Fibroblast of skin of left biceps (primary cell): ENCODE measurements at places on chromosomes 5 and 9.

GRCh38 chr5:148386041-148386440 lies 2.3 kb downstream of the FBXO38 start:
- no peak for DNase-seq

DNA sequence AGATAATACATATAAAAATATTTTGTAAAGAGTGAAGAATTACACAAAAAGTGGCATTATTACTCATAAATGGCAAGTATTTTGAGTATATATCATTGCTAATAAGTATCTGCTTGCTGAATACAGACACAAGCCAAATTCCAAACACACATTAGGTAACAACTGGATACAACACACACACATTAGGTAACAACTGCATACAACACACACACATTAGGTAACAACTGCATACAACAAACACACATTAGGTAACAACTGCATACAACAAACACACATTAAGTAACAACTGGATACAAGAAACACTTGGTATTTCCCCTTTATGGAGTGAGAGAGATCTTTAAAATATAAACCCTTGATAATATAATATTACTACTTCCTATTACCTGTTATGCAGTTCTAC lies 13.2 kb downstream of the LRRC14B start:
- no peak for DNase-seq

GRCh38 chr5:14351845-14352712 lies 208.9 kb downstream of the TRIO start:
- DNase-seq = peak; percentile 9

GRCh38 chr5:28254846-28255245 lies 1216.5 kb upstream of the CDH9 start:
- peak; percentile 93 for DNase-seq

- DNase-seq = no peak
Observed at GRCh38 chr9:128523199-128523925, 18.8 kb downstream of the GLE1 start.

DNA sequence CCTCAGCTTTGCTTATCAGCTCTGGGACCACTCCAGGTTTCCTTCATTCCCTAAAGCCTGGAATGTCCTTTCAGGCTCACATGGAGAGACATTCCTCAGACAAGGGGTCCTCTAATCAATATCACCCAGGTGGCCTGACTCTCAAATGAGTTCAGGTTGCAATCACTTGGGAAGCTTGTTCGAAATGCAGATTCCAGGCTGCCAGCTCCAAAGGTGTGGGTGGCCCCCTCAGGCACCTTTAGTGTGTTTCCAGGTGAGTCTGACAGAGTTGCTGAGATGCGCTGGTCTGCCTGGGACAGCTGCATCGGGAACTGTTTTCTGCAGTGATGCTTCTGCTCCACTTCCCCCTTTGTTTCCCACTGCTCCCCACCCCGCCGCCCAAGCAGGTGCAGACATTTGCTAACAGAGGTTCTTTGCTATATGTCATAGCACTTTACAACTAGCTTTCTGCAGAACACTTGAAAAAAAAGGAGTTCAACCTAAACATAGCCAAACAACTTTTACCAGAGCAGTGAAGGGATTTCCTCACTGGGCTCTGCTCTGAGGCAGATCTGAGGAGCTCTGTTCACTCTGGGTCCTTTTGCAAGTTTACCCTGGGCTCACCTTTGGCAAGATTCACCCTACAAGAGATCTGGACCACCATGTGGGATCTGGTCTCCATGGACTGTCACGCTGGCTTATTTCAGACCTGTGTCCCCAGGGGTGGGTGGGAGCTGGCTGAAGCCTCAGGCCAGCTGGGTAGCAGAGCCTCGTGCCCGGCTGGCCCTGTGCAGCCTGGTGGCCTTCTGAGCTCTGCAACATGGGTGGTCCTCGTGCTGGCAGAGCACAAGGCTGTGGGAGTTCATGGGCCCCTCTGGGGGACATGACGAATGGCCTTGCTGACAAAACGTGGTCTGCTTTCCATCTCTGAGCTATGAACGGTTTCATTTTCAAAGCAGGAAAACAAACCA lies 539.6 kb downstream of the CCDC171 start:
- no peak for DNase-seq

GRCh38 chr5:5344051-5344571 lies 78.4 kb upstream of the ICE1 start:
- no peak for DNase-seq

DNA sequence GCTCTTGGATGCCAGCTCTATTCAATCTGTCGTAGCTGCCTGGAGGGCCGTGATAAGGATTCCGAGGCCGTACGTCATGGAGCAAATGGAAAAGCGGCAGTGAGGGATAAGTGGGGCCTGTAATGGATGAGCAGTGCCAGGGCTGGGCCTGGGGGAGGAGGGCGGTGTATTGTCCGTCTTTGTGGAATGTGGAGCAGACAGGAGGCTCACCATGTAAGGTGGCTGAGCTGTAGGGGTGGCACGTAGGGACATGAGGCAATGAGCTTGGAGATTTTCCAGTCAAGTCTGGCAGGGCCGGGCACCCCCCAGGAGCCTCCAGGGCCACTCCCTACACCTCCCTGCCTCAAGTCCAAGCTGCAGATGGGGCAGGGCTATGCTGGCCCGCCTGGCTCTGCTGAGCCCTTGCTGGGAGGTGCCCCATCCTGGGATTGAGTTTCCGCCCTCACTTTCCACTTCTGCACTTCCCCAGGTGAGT lies 29.2 kb downstream of the NCS1 start:
- DNase-seq = no peak

DNA sequence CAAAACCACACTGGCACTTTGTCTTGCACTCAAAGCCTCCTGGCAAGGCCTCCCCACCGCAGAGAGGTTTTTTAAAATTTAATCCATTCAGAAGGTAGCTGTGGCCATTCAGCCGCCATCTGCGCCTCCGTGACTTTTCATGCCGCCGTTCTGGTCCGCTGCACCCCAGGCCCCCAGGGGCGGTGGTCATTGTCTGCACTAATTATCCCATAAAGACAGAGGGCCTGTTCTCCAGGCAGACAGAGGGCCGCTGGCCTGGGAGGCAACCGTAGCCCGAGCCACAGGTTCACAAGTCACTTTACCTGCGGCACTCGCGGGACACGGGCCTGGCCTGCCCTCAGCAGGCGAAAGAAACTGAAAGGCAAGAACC lies 49.4 kb downstream of the EXD3 start:
- no peak for DNase-seq

DNA sequence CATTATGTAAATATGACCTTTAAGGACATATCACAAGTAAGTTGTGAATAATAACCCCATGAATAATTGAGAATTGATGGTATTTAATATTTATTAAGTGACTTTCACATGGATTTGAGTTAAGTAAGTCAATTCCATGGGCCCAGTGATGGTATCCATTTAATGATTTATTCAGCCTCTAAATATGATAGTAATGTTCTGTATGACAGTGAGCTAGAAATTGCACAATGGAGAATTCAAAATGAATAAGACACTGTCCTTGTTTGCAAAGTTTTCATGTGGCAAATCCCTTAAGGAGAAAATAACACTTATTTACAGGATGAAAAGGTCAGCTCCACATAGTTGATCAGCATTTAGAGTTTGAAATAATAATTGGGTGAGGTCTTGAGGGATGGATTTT lies 160.7 kb downstream of the PDE4D start:
- no peak for DNase-seq

GRCh38 chr5:150623152-150623877 lies 17.1 kb upstream of the SYNPO start:
- no peak for DNase-seq

- DNase-seq = no peak
Observed at GRCh38 chr9:16921855-16922254, 51.4 kb upstream of the BNC2 start.

DNA sequence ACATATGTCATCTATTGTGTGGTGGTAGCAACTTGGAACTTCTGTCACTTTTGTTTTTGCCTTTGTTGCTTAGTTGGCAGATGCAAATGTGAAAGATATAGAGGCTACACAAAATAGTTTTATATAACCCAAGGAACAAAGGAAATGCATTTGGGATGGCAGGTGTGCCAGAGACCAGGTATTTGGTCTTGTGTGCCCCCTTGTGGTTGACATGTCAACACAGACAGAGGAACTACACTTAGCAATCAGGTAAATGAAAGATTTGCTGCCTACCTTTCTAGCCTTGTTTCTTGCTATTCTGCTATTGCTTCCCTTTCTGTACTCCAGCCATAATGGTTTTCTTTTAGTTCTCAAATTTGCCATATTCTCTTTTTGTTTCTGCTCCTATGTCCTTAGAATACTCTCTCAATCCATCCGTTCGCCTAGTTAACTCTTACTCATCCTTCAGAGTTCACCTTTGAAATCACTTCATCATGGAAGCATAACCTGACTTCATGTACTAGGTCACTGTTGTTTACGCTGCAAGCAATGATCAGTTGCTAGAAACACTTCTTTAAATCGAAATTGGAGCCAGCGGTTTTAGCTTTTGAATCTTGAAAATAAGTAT lies 119.5 kb downstream of the TRPM3 start:
- no peak for DNase-seq

- DNase-seq = no peak
Observed at GRCh38 chr5:135025730-135026644, 8.0 kb downstream of the PITX1 start.

GRCh38 chr9:88998911-88999310 lies 7.6 kb downstream of the S1PR3 start:
- DNase-seq = no peak

DNA sequence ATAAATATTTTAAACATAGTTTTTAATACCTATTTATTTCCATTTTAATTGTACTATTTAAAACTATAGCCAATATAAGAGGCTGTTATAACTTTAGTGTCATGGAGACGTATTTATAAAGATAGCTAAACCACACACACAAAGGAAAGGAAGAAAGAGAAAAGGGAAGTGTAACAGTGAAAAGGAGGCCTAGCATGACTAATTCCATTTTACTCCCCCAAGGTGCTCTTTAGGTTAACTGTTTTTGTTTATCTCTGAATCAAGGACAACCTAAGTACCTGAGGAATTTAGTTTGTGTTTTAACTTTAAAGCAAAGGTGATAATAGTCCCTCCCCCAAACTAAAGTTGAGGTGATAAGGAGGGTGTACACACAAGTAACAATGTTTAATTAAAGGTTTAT lies 1188.9 kb upstream of the C9orf72 start:
- no peak for DNase-seq

DNA sequence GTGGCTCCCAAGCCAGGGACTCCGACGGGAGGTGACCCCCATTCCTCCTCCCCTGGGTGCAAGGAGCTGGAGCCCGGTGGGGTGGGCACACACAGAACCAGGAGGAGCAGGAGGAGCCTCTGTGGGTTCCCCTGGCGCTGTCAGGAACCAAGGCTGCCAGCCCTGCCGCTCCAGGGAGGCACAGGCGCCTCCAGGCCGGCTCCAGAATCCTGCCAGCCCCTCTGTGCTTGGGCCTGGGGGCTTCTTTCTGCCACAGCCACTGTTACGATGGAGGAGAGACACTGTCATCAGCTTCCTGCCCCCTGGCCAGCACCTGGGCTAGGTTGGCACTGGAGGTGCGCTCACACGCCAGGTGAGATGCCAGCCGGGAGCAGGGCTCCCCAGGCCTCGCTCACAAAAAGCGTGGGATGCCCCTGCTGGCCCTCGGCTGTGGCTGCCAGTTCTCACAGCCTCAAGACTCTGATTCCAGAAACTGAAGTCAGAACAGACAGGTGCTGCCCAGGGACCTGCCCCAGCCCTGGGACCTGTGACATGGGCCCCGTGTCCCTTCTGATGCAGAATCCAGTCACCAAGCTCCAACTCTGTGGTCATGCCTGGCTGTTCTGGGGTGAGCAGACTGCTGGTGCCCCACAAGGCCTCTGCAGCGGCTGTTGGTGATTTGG lies 37.4 kb upstream of the UBAC1 start:
- DNase-seq = no peak

GRCh38 chr5:72530196-72530595 lies 23.0 kb upstream of the ZNF366 start:
- DNase-seq = no peak

DNA sequence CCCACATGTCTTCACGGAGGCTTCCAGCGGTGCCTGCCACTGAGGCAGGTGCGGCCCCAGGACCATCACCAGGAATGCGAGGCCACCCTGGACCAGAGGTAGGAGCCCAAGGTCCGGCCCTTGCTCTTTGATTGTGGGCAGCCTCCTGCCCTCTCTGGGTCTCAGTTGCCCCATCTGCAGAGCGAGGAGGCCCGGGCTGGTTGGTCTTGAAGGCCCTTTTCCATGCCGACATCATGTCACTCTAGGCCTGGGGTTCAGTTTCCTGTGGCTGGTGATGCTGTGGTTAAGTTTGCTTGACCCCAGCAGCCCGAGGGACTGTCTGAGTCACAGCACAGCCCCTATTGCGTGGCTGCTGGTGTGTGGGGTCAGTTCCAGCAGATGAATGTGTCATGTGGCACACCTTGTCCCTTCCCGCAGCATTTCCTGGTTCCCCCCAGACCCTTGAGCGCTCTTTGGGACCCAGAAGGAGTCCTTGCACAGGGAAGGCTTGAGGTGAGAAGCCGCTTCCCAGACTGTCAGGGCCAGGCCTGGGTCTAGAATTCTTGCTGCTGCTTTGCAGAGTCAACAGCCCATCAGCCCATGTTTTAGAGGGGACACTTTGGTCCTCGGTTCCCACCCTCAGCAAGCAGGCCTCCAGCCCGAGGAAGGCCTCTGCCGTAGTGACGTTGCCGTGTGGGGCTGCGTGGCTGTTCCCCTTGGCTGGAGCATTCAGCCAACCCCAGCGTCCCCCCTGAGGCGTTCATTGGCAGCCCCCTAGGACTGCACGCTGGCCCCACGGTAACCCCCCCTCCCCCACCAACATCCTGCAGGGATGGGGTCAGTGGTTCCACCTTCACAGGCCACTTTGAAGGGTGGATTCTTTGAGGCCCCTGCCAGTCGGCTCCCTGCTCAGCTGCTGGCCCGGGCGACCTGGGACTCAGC lies 31.0 kb upstream of the HMCN2 start:
- DNase-seq = no peak

- no peak for DNase-seq
Observed at GRCh38 chr5:150134198-150134588, 21.5 kb downstream of the PDGFRB start.

DNA sequence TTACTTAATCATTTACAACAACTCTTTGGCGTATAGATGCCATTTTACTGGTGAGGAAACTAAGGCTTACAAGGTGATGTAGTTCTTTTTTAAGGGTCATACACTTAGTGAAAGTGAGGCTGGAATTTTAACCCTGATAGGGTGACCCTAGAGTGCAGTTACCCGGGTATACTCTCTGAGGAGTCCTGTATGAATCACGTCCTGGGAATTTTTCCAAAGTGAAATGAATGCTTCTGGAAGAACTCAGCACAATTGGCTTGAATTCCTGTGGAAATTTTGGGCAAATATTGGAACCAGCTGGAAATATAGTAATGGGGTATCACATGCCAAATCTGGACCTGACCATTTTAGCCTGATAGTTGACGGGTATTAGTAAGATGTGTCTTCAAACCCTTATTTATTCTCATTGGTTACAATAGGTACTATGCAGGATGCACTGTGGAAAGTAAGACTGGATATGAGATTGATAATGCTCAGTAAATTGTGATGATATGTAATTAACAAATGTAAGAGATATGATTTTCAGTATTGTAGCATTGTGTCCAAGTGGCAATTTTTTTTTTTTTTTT lies 14.8 kb downstream of the SUB1 start:
- peak; percentile 90 for DNase-seq
